ENCODE measurements at places on chromosomes 3 and 15.

DNA sequence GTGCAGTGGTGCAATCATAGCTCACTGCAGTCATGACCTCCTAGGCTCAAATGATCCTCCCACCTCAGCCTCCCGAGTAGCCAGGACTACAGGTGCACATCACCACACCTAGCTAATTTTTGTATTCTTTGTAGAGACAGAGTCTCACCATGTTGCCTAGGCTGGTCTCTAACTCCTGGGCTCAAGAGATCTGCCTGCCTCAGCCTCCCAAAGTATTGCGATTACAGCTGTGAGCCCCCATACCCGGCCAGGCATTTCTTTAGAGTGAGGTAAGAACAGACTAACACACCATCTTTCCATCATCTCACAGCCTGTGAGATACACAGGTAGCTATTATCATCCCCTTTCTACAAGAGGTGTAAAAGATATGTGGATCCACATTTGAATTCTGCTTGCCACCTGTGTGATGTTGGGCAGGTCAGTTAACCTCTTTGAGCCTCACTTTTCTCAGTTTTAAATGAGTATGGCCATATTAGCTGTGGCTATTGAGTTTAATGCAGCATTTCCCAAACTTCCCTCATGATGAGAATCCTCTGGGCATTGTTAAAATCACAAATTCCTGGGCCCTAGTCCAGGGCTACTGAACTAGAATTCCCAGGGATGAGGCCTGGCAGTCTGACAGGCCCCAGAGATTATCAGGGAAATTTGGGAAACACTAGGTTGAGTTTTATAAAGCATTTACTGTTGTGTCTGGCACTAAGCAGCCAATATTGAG, 46.0 kb downstream of the ANP32A start:
- DNase-seq, result no peak

- DNase-seq, result no peak
Observed at GRCh38 chr3:104347291-104347690, 1019.4 kb upstream of the ALCAM start.

DNA sequence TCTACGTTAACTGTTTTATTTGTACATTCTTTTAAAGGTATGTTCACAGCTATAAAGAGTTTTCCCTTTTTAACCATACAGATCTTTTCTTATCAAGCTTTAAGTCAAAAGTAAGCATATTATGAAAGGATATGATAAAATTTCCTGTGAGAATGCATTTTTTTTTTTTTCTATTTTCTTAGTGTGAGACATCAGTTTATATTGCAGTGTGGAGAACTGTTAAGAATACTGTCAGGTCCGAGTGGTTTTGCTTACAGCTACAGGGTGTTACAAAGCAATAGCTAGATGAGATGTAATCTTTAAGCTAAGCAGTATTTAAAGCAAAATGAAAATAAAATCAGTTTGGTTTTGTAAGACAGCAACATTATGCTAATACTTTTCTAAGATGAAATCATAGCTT, 133.2 kb downstream of the SLC25A26 start:
- no peak for DNase-seq

DNA sequence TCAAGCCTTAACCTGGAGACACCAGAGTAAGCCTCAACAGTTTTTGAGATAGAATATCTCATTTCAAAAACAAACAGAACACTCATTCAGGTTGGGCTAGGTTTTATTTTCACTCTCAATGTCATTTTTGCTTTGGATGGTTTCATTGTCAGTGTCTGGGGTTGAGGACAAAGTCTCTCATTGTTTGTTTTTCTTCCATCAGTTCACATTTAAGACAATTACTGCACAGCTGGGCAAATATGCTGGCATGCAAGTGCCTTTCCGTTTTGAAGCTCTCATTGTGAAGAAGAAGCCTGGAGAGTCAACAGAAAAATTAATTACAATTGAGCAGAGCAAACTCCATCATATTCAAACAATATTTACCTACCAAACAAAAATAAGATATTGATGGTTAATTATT, 1050.0 kb downstream of the TBL1XR1 start:
- DNase-seq, result no peak

- no peak for DNase-seq
Observed at GRCh38 chr3:81554388-81554787, 207.1 kb downstream of the GBE1 start.

- DNase-seq, result no peak
Observed at GRCh38 chr3:142902356-142902755, 13.5 kb upstream of the PCOLCE2 start.

DNA sequence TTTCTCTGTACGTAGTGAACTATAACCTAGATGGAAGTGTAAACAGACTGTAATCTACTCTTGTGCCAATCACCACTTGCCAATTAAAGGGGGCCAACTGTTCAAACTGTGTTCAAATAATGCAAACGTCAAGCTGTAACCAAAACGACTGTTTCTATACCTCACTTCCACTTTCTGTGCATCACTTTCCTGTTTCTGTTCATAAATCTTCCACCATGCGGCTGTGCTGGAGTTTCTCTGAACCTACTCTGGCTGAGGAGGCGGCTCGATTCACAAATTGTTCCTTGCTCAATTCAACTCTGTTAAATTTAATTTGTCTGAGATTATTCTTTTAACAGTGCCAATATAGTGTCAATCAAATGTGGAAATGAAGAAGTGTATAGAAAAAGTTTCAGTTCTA, 206.7 kb upstream of the TBC1D5 start:
- no peak for DNase-seq

GRCh38 chr15:100740138-100740537, 137.7 kb downstream of the ASB7 start:
- no peak for DNase-seq
